Activated naive CD4-positive, alpha-beta T cell (primary cell): ENCODE measurements at places on chromosomes 7 and 10.
A peak's percentile ranks its signal among the peaks of the same experiment; 100 is the strongest.

GRCh38 chr10:128466831-128467371, 340.7 kb upstream of the MKI67 start:
- DNase-seq, result no peak

GRCh38 chr7:142790056-142790455, 19.3 kb downstream of the PRSS2 start:
- no peak for DNase-seq

- no peak for DNase-seq
Observed at GRCh38 chr7:63031838-63032436, 966.7 kb upstream of the ZNF722 start.

GRCh38 chr7:118195837-118196474, 12.0 kb downstream of the LSM8 start:
- peak; percentile 12 for DNase-seq

GRCh38 chr10:73959484-73960243, 38.3 kb upstream of the VCL start:
- no peak for DNase-seq

GRCh38 chr7:50711271-50712175, 71.2 kb downstream of the GRB10 start:
- no peak for DNase-seq

DNA sequence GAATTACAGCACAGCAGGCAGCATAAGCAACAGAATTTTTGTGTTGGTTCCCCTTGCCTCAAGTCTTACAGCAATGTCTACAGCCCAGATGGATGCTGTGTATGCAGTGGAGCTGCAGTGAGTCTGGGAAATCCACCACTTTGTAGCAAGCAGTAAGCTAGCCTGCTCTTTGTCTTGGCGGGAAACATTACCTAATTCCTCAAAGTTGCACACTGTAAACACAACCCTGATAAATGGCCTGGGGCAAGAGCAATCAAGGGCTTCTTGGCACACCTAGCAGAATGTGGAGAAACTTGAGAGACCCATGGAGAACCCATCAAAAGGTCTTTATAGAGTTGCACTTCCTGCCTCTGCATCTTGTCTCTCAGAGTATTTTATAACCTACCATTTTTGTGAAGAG, 102.0 kb upstream of the FOXP2 start:
- no peak for DNase-seq

DNA sequence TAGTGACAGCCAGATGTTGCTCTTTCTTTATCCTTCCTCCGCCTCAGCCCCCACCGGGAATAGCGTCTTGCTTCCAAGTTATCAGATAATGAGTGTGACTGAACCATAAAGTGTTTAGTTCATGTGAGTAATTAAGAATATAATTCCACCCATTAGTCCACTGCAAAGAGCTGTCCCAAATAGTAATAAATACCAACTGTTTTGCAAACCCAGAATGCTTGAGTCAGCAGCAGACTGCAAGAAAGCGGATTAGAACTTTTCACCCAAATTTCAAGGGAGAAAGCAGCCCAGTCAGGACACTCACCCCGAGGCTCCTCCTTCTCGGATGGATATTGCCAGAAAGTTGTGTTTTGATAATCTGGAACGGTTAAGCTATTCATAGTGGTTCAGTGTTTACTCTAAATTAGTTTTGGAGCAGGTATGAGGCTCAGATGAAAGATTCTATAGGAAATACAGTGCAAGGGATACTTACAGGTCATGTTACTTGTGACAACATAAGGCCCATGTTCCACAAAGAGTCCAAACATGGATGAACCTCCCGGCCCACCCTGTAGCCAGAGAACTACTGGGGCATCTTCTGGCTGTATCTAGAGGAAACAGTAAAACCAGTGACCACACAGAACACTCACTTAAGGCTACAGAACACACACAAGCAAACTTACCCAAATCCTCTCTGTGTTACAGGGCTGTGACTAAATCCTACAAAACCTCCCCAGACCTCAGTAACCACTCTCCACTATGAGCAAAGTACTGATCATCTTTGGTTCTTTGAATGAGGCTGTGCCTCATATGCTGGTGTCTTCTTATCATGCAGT, 50.5 kb downstream of the CPVL start:
- no peak for DNase-seq

DNA sequence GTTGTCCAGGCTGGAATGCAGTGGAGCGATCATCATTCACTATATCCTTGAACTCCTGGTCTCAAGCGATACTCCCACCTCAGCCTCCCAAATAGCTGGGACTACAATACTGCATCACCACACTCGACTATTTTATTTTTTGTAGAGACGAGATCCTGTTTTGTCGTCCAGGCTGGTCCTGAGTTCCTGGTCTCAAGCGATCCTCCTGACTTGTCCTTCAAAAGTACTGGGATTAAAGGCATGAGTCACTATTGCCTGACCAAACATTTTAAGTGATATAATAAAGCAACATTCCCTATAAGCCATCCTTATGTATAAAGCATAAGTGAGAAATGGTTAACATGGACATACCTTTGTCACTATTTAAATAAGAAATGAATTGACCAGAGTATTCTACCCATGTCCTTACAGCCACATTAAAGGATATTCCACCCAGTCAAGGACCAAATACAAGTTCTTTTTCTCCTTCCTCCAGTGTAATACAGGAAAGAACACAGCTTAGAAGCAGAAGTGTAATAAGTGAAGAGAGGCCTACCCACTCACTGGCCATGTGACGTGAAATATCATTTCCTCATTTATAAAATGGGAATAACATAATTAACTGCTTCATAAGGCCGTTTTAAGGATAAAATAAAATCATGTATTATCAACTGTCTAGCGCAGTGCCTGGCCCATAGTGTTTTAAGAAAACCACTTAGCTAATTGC, 82.0 kb downstream of the DOCK4 start:
- DNase-seq, result no peak

- DNase-seq, result no peak
Observed at GRCh38 chr7:38283107-38283506, 9.7 kb upstream of the TARP start.

DNA sequence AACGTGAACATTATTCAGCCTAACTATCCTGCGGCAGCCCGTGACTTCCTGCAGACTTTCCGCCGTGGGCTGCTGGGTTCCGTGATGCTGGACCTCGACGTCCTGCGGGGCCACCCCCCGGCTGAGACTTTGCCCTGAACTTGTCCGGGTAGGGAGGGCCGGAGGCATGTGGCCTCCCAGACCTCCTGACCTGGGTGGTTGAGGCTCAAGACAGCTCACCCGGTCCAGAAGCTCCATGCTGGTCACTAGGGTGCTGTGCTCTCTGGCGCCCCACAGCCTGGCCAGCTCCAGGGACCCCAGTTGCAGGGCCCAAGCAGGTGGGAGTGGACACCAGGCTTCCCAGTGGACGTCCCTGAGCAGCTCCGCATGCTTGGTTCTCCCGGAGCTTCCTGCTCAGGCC, 4.4 kb downstream of the SPRN start:
- no peak for DNase-seq

GRCh38 chr7:28882869-28883470, 75.2 kb downstream of the TRIL start:
- DNase-seq, result no peak

GRCh38 chr7:105662998-105663397, 81.7 kb upstream of the EFCAB10 start:
- no peak for DNase-seq

- DNase-seq, result no peak
Observed at GRCh38 chr7:84546403-84546802, 351.8 kb upstream of the SEMA3A start.

DNA sequence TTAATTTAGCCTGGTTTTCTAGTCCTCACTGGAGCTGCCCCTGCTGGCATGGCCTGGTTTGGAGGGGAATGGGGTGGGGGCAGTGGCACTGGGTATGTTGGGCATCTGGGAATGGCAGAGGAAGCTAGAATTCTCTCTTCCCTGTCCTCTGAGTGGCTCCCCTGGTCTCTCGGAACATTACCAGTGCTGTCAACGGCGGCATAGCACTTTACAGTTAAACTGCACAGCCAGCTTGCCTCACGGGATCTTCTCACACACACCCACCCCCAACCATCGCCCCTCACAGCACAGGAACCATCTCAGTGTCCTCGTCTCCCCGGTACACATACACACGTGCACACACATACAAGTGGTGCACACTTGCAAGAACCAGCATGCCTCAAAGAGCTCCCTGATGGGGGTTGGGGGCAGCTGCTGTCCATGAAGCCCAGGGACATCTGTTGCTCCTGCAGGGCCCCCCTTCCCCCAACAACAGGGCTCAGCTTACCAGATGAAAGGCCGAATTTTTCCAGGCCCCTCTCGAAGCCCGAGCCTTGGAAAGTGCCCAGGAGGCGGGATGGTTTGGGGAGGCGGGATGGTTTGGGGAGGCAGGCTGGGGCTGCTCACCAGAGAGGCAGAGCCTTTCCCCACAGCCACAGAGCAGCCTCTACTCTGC, 41.0 kb downstream of the TSPAN15 start:
- DNase-seq, result no peak

DNA sequence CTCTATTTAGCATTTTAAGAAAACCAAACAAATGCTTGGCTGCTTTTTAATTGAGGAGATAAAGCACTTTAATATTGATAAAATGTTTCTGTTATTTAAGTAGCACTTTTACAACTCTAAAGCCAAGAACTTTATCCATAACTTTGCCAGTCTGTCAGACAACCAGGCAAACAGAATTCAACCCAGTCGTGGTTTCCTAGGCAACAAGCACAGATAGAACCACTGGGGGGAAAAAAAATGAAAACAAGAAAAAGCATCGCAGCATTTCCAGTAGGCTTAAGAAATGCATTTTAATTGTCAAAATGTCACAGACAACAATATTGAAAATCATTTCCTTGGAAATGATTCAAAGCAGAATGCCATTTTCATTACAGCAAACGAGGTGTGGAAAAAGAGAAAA, 323.4 kb downstream of the PARD3 start:
- no peak for DNase-seq

DNA sequence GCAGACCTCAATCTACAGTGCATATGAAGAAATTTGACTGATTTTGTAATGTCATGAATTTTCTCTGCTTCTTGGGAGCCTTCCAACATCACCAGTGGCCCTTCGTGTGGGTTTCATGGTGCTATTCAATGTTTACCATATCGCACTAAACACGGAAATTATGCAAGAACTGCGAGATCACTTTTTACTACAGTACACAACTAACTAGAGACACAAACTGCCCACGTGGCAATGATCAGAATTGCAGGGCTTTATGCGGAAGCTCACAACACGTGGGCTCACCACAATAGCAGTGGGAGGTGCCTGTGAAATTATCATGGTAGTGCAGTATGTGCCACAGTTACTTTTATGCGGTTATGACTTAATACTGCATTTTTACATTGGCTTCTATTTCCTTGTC, 449.7 kb upstream of the KLF6 start:
- no peak for DNase-seq

DNA sequence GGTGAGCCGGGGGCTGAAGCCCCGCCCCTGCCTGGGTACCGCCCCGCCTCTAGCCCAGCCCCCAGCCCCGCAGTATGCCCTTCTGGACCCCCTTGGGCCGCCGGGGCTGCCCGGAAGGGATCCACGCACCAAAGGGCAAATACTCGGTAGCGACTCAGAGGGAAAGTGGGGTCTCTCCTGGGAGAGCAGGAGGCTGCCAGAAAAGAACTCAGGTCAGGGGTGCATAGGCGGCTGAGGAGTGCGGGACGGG, 796 bp downstream of the FBXL15 start:
- DNase-seq, result no peak

DNA sequence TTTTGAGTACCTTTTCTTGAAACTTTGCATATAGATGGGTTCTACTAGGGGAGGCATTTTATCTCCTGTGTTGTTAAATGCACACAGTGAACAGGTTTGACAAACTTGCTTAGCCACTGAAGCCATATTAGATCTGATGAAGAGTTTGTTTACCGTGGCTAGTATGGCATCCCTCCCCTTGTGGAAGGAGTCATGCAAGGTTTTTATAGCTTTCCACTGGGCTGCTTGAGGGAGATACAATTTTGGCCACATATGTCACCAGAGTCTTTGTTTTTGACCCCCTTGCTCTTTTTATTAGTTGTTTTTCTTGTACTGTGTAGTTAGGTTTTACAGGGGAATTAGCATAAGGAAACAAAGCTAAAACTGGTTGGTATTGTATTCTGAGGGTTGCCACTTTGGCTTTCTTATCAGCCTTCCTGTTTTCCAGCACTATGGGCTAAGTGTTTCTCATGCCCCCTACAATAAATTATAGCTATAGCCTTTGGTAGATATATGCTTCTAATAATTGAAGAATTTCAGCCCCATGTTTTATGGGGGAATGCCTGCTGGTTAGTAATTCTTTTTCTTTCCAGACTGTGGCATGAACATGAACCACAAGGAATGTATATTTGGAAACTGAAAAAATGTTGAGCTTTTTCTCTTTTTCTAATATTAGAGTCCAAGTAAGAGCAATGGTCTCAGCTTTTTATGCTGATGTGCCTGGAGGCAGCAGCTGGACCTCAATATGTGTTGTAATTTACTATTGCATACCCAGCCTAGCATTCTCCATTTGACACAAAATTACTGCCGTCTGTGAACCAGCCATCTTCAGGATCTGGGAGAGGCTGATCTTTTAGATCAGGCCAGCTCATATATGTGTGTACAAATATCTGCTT, 18.4 kb upstream of the STEAP2 start:
- no peak for DNase-seq
